Suppressor macrophage treated with lipopolysaccharide for 4 hours (primary cell): ENCODE measurements at places on chromosomes 3 and 15.

- DNase-seq, result no peak
Measured at GRCh38 chr3:40938591-40938990, 260.7 kb upstream of the CTNNB1 start.

DNA sequence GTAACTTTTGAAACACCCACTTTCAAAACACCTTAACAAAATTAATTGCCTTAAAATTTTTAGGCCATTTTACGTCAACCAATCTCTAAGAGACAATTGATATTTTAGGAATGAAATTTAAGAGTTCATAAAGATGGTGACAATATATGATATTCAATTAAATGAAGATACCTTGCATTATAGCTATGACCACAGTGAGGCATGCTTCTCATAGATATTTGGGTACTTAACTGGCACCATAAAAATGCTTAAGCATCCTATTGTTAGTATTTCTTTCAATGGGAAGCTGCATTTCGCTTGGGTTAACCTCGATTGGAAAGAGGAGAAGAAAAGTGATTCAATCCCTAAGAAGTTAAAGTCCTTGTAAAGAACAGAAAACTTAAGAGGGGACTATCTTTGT, 209.0 kb downstream of the GAP43 start:
- DNase-seq, result no peak

DNA sequence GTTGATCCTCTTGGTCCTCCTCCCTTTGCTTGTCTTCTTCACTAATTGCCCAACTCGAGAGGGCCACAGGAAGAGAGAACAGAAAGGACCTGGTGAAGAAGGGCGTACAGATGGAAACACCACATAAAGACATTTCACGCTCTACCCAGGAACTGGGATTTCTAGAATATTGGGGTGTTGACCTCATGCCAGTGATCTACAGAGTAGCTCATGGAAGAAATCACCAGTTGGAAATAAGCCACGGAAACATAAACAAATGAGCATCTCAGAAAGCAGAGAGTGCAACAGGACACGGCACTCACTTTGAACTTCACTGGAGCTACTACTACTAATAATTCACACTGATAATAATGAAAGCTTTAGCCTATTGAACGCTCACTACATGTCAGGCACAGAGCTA, 84.6 kb upstream of the ARHGEF3 start:
- no peak for DNase-seq

DNA sequence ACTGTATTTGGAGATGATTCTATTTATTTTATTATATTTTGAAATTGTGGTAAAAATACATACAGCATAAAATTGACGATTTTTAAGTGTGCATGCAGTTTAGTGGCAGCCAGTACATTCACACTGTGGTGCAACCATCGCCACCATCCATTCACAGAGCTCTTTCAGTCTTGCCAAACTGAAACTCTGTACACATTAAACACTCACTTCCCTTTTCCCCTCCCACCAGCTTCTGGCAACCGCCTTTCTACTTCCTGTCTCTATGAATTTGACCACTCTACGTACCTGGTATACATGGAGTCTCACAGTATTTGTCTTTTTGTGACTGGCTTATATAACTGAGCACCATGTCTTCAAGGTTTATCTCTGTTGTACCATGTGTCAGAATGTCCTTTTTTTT, 303.3 kb upstream of the ATP10A start:
- peak; percentile 3 for DNase-seq

- DNase-seq, result no peak
Measured at GRCh38 chr3:46742992-46743585, 25.4 kb upstream of the PRSS50 start.

- DNase-seq, result no peak
Measured at GRCh38 chr3:195008816-195009215, 262.1 kb downstream of the XXYLT1 start.

- no peak for DNase-seq
Measured at GRCh38 chr3:162658003-162658402, 1161.4 kb downstream of the OTOL1 start.

GRCh38 chr3:132682201-132682600, 22.1 kb downstream of the UBA5 start:
- no peak for DNase-seq

GRCh38 chr3:63479661-63480035, 172.8 kb upstream of the SNTN start:
- DNase-seq, result no peak

GRCh38 chr15:79403501-79403900, 28.6 kb upstream of the MINAR1 start:
- DNase-seq, result no peak

- DNase-seq, result no peak
Measured at GRCh38 chr15:69629631-69630161, 177.1 kb downstream of the RPLP1 start.

- DNase-seq, result no peak
Measured at GRCh38 chr15:45534821-45535220, 12.3 kb upstream of the SLC30A4 start.

- no peak for DNase-seq
Measured at GRCh38 chr3:40585381-40586016, 60.7 kb downstream of the ZNF621 start.

DNA sequence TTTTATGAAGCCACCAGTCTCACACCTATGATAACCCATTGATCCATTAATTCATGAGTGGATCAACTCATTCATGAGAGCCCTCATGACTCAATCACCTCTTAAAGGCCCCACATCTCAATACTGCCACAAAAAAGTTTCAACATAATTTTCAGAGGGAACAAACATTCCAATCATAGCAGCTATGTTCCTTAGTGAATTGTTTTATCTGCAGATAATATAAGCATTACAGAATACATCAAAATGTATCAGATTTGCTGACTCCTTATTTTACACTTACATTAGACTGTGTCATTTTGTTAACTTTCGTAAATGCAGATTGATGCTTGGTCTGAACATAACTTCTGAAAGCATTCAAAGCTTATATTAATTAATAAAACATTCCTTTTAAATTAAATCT, 155.3 kb upstream of the MBNL1 start:
- no peak for DNase-seq

GRCh38 chr3:151377768-151378385, 6.7 kb downstream of the P2RY12 start:
- no peak for DNase-seq

DNA sequence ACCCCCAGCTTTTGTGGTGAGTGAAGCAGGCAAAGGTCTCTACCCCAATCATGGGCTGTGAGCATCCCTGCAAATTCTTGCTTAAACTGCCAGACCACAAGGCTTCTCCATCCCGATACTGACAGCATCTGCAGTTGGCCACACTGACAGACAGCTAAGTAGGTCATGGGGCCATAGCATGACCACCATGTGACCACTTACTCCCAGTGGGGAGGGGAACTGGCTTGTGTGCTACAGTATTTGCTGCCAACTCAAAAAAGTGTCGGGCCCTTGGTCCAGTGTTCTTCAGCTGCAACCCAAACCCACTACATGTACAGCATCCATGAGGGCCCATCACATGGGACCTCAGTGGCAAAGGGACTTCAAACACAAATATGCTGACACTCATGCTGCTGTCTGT, 103.4 kb downstream of the SEC22A start:
- DNase-seq, result no peak

DNA sequence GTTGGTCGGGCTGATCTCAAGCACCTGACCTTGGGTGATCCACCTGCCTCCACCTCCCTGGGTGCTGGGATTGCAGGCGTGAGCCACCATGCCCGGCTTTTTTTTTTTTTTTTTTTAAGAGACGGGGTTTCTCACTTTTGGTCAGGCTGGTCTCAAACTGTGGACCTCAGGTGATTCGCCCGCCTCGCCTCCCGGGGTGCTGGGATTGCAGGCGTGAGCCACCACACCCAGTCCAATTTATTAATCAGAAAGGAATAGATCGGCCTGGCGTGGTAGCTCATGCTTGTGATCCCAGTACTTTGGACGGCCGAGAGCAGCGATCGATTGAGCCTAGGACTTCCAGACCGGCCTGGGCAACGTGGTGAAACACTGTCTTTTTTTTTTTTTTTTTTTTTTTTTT, 13.9 kb upstream of the GOLGA8M start:
- no peak for DNase-seq

DNA sequence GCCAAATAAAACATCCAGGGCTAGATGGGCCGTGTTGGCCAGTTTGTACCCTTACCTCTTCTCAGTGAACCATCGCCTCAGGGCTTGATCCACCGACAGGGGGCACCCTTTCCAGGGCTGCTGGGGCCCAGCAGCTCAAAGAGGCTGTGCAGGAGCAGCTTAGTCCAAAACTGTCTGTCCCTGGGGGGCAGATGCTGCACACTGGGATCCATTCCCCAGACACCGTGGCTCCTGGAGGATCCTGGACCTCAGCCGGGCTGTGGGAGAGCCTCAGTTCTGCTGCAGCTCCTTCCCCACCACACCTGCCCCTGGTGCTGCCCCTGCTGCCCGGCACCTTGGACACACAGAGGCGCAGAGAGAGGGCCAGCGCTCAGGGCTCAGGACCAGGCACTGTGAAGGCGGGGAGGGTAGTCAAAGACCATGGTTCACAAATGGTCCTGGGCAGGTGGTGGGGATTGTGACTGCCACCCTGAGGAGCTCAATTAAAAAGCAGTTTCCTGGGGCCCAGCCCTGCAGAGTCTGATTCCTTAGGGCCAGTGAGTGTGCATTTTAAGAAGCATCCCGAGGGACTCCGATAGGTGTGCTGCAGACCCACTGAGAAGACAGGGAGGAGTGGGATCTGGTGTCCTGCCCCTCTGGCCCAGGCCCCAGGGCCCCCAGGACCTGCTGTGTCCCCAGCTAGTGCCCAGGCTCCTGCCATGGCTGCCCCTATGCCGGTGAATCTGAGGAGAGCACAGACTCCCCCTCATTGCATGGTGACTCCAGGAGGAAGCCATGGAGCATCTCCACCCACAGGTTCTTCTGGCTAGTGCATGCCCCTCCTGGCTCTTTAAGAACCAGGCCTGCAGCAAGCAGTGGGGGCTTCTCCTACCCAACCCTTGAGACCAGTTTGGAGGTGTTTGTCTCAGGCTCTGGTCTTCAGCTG, 86.5 kb upstream of the PRR20G start:
- peak; percentile 34 for DNase-seq

GRCh38 chr15:40927873-40928806, 1.0 kb upstream of the DLL4 start:
- no peak for DNase-seq

GRCh38 chr15:95324656-95325055, 1005.8 kb upstream of the NR2F2 start:
- no peak for DNase-seq

DNA sequence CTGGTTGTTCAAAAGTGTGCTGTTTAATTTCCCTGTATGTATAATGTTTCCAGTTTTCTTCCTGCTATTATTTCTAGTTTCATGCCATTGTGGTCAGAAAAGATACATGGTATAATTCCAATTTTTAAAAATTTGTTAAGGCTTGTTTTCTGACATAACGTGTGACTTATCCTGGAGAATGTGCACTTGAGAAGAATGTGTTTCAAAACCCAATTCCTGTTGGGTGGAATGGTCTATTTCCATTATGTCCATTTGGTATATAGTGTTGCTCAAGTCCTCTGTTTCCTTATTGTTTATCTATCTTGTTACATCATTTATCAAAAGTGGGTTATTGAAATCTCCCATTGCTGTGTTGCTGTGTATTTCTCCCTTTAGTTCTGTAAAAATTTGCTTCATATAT, 215.4 kb downstream of the GREM1 start:
- no peak for DNase-seq

DNA sequence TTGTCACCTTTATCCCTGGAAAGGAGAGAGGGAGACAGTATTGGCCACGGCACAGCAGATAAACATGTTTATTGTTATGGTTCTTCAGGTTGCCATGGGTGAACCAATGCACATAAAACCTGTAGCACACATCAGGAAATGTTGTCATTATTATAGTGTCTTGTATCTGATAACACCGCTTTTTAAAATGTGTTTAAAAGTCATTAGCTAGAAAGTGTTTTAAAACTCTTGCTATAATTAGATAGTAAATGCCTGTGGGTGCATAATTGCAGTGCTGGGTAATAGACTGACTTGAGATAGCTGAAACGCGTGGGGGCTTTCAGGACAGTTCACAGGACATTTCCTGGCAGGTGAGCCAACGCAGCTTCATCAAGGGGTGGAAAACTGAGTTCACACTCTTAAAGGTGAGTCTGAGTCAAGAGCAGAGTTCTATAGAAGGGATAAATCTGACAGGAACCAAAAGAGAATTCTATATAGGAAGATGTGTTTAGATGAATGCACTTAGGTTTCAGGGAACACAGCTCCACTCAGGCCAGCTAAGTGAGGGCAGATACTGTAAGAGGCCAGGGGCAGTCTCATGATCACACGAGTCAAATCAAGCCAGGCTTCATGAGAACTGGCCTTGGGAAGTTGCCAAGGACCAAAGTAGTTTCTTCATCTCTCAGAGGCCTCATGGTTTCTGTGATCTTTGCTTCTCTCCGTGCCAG, 35.6 kb upstream of the PPP4R2 start:
- DNase-seq, result peak; percentile 41

- DNase-seq, result peak; percentile 70
Measured at GRCh38 chr15:63233667-63234423, 43.6 kb upstream of the APH1B start.

DNA sequence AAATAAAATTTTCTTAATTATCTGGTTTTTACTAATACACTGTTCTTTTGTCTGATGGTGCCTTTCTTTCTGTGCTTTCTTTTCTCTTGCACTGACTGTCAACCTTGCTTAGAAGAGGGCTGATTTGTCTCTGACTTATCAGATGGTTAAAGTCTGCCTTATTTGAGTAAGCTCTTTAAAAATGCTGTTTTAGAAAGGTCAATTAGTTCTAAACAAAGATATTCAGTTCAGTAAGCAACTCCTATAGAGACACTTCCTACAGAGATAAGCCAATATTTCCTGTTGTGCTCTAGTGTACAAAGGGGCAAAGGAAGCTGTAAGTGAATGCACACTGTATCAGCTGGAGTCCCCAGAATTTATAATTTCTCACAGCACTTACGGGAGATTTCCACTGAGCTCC, 153.4 kb upstream of the TSPAN3 start:
- no peak for DNase-seq

- no peak for DNase-seq
Measured at GRCh38 chr3:182782149-182782548, 11.2 kb upstream of the ATP11B start.

DNA sequence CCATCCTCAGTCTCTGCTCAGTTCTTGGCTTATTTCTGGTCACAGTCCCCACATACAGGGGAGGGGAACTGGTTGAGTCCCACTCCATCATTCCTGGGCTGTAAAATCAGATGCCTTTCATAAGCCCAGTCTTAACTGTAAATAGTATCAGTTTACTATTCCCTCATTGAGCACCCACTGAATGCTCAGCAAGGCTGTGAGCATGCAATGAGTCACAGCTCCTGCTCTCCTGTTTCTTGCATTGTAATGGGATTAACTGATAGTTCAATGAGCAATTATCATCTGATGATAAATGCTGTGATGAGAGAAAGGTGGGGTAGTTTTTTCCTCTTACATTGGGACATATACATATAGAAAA, 113.6 kb upstream of the TPM1 start:
- peak; percentile 33 for DNase-seq

- no peak for DNase-seq
Measured at GRCh38 chr3:98750276-98750919, 12.7 kb upstream of the ST3GAL6 start.

- peak; percentile 22 for DNase-seq
Measured at GRCh38 chr3:48440590-48440958, 517 bp downstream of the TMA7 start.
